ENCODE measurements at places on chromosomes 12 and 14. TPM values are rescaled to one million over a fixed set of nuclear protein-coding genes. Genes with fewer than 3 reads are reported as not detected.

Gene HCAR2
- total RNA-seq: not detected

Gene CABP1
- 0.66 TPM for total RNA-seq

Gene LRRK2
- total RNA-seq: 15.3 TPM

Gene HOXC12
- total RNA-seq: not detected

Gene PLBD1
- 2.3 TPM for total RNA-seq

Gene NOS1
- not detected for total RNA-seq

Gene TBX5
- 26.6 TPM for total RNA-seq
